Osteocyte (in vitro differentiated cells): ENCODE measurements at places on chromosomes 3 and 15.

GRCh38 chr3:194250098-194251002 lies 100.8 kb downstream of the CPN2 start:
- DNase-seq: peak; percentile 90

DNA sequence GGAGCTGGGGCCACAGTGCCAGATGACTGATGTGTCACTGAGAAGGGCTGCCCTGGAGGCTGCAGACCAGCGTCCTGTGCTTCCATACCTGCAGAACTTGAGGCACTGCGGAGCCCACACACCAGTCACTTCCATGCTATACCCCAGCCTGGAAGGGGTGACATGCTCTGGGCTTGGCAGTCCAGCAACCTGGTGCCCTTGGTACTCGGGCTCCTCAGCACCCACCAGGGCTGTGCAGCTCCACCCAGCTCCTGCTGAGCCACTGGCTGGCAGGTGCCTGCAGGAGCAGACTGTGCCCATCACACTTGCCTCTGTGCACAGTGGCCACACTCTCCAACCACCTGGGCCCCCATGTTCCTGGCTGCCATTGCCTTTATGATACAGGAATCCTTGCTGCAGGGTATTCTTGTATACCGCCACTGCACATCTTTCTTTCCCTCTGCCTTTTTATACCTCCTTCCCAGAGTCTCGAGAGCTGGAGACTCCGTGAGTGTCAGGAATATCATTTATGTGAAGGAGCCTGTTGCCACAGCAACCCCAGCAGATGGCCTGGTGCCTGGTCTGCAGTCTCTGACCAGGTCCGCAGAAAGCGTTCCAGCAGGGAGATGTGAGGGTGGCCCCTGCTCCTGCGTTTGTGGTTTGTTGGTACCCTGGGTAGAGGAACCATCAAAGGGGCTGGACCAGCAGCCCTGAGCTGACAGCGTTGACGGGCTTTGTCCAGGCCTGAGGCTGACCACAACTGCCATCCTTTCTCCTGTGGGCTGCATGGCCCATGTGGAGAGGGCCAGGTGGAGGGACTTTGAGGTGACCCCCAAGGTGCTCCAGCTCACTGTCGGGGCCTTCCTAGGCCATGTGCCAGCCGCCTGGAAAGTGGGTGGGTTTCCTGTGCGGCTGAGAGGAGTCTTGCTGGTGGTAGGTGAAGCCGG lies 93.4 kb upstream of the PLXNA1 start:
- DNase-seq: no peak

DNA sequence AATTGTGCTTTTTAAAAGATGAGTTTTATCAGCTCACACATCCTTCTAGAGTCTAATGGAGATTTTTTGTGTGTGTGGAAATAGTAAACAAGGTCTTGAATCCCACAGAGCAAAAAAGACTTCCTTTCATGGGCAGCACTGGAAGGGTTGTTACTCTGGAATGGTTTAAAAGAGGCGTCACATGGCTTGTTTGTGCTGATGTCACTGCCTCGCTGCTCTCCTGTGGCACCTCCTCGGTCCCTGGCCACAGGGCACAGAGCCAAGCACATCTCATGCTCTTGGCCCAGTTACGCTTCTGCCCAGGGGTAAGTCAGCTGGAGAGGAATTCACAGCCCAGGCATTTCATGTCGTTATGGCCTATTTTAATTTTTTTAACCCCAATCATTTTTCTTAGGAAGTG lies 53.2 kb downstream of the PGPEP1L start:
- DNase-seq: no peak

DNA sequence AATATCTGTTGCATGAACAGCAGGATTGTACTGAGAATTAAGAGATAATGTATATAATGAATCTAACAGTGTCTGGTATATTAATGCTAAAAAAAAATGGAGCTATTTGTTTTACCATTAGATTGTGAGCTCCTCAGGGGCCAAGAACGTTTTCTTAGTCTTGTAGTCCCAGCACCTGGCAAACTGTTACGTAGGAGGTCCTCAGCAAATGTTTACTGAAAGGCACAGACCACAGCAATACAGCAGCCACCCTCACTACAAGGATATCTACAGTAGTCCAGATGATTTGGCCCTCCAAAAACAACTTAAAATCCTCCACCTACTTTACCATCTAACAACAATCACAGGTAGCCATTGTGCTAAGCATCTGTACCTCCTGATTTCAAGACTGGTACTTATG lies 59.7 kb downstream of the MSL2 start:
- DNase-seq: no peak

GRCh38 chr3:28151608-28152228 lies 89.7 kb upstream of the CMC1 start:
- DNase-seq: no peak

- no peak for DNase-seq
Measured at GRCh38 chr3:63933459-63933858, 21.3 kb upstream of the SCAANT1 start.

- no peak for DNase-seq
Measured at GRCh38 chr3:31462050-31462569, 70.6 kb upstream of the STT3B start.

DNA sequence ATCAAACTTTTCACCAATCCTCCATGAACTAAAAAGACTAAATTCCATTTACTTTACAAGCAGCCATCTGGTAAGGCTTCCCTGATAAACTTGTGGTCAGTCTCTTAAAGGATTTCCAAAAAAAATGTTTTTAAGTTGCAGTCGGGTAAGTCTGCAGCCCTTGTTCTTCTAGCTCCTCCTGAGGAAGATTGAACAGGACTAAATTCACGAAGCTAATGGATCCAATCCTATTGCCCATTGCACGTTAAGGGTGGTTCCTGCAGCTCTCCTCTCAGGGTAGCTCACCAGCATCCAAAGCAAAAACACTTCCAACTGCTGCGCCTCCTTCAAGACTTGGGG lies 2.8 kb downstream of the HES1 start:
- no peak for DNase-seq

- no peak for DNase-seq
Measured at GRCh38 chr3:180828723-180829408, 83.6 kb upstream of the FXR1 start.

- no peak for DNase-seq
Measured at GRCh38 chr3:52122491-52122890, 31.7 kb downstream of the POC1A start.

DNA sequence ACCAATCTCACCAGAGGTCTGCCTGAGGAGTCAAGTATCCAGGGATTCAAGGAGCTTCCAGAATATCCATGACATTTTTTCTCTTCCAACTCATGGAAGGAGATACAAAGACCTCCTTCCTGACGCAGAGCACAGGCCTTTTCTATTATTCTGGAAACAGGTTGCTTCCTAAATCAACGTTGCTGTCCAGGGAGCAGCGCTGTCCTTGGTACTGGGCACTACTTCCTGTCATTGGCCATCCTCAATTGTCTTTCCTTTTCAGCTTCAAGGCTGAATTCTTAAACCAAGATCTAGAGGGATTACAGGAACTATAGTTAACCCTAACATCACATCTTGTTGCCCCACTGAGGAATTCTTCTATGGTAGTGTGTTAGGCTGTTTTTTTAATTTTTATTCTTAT lies 50.4 kb upstream of the TBC1D21 start:
- no peak for DNase-seq
